ENCODE measurements at places on chromosomes 11 and 22.

DNA sequence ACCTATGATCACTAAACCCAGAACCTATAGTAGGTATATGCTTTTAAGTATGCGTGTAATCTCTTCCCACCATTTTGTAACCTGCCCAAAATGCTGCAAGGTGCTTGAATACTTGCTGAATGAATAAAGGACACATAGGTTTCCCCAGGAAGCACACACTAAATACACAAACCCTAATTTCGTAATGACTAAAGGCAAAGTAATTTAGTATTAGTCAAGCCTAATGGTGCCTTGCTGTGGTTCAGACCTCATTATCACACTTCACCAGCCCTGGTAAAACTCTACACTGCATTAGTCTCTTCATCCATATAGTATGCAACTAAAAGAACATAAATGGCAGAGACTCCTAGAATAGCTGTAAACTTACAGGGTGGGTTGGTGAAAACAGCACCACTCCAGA lies 289.0 kb upstream of the PITPNB start:
- DNase-seq = no peak

- DNase-seq = no peak
Observed at GRCh38 chr11:61267437-61267841, 26.5 kb downstream of the PGA5 start.

GRCh38 chr11:9716275-9717039 lies 52.6 kb downstream of the SWAP70 start:
- no peak for DNase-seq

GRCh38 chr22:29266564-29267461 lies 968 bp downstream of the RHBDD3 start:
- DNase-seq = no peak
